ENCODE measurements at places on chromosomes 5 and 9.

GRCh38 chr5:124651663-124652513 is 94.6 kb downstream of the ZNF608 start:
- H3K4me1 ChIP-seq = peaks cover 45% of the 10 kb centered on the region
- no peaks in the 10 kb centered on the region for H3K36me3 ChIP-seq
- H3K27ac ChIP-seq = peak overlapping the region; percentile 58
- H3K27me3 ChIP-seq = no peaks in the 10 kb centered on the region
- peak; percentile 85 for DNase-seq

DNA sequence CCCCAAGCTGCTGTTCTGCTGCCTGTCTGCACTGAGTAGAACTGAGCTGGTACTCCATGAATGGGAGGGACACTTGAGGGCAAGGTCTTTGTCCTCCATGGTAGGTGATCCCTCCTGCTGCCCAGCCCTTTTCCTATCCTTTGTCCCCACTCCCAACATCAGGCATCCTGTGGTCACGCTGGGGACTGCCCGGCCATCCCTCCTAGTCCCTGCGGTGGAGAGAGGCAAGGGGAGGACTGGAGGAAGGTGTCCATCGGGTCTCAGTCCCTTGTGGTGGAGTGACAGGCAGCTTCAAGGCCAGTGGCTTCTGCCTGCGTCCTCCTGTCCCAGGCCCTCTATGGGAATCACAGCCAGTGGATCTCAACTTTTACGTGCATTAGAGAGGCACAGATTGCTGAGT is 25.9 kb downstream of the ROR2 start:
- H3K27ac ChIP-seq = no peak overlapping the region
- no peaks in the 10 kb centered on the region for H3K27me3 ChIP-seq
- no peak for DNase-seq
- H3K4me1 ChIP-seq = no peaks in the 10 kb centered on the region

GRCh38 chr9:75889977-75890471 is 449 bp upstream of the PCSK5 start:
- no peaks in the 10 kb centered on the region for H3K4me1 ChIP-seq
- no peak for DNase-seq
- peak overlapping the region; percentile 49 for H3K4me3 ChIP-seq
- peaks cover 36% of the 10 kb centered on the region for H3K27me3 ChIP-seq
- peak overlapping the region; percentile 20 for H3K27ac ChIP-seq

GRCh38 chr5:175724314-175725275 is 66.7 kb downstream of the HRH2 start:
- no peaks in the 10 kb centered on the region for H3K4me1 ChIP-seq
- no peaks in the 10 kb centered on the region for H3K36me3 ChIP-seq
- no peak overlapping the region for H3K4me3 ChIP-seq
- H3K27me3 ChIP-seq = no peaks in the 10 kb centered on the region
- DNase-seq = no peak
- no peak overlapping the region for H3K27ac ChIP-seq

DNA sequence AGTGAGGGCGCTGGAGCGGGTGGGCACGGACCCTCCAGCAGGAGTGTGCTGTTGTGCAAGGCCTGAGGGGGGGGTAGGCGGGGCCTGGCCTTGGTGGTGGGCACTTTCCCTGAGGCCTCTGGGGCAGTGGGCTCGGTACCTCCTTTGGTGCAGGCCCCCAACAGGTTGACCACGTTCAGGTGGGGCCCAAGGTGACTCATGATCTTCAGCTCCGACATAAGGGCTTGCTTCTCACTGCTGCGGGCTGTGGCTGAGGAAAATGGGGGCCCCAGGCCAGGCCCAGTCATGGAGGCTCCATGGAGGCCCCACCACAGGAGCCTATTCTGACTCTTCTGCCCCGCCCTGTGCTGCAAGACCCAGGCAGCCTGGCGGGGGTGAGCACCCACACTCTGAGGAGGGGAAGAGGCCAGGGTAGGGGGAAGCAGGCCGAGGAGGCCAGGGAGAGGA is 31.5 kb downstream of the PDGFRB start:
- DNase-seq = no peak
- no peaks in the 10 kb centered on the region for H3K4me1 ChIP-seq
- H3K27me3 ChIP-seq = no peaks in the 10 kb centered on the region
- no peak overlapping the region for H3K4me3 ChIP-seq
- H3K27ac ChIP-seq = no peak overlapping the region

DNA sequence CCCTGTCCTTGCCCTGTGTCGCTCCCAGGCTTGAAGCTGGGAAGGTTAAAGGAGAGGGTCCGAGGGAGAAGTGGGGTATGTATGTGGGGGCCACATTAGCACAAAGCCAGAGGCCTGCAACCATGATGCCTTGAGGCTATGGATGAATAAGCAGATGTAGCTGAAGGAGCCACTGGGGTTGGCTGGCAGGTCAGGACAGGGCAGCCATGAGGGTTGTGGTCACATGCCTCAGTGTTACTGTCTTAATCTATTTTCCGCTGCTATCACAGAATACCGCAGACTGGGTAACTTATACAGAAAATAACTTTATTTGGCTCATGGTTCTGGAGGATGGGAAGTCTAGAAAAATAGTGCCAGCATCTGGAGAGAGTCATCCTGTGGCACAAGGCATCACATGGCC is 9.2 kb upstream of the GRHPR start:
- no peak overlapping the region for H3K4me3 ChIP-seq
- H3K36me3 ChIP-seq = no peaks in the 10 kb centered on the region
- H3K27ac ChIP-seq = peak overlapping the region; percentile 51
- H3K4me1 ChIP-seq = peaks cover 19% of the 10 kb centered on the region
- DNase-seq = no peak
- H3K27me3 ChIP-seq = no peaks in the 10 kb centered on the region

- DNase-seq = no peak
- H3K27ac ChIP-seq = no peak overlapping the region
- no peaks in the 10 kb centered on the region for H3K27me3 ChIP-seq
- no peaks in the 10 kb centered on the region for H3K4me1 ChIP-seq
Measured at GRCh38 chr5:137695651-137696428, 40.0 kb downstream of the KLHL3 start.

GRCh38 chr9:124297551-124297901 is 39.8 kb downstream of the NEK6 start:
- H3K27me3 ChIP-seq = no peaks in the 10 kb centered on the region
- DNase-seq = peak; percentile 94
- no peak overlapping the region for H3K4me3 ChIP-seq
- H3K27ac ChIP-seq = peak overlapping the region; percentile 80
- H3K36me3 ChIP-seq = peaks cover 16% of the 10 kb centered on the region

DNA sequence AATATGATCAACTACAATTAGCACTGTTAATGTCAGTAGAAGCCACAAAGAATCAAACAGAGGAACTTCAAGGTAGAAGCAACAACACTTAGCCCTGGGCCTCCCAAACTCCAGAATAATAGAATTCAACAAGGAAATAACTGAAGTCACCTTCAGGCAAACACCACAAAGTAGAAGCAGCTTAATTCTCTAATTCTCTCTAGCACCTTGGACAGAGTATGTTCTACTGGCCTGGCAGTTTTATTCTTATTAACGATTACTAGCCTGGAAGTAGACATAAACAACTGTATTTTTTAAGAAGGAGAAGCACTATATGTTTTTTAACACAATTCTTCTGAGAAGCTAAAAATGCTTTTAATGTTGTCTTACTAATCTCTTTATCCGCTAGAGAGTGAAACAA is 911.9 kb downstream of the DTWD2 start:
- H3K27ac ChIP-seq = no peak overlapping the region
- H3K27me3 ChIP-seq = no peaks in the 10 kb centered on the region
- no peaks in the 10 kb centered on the region for H3K4me1 ChIP-seq
- no peak overlapping the region for H3K4me3 ChIP-seq
- DNase-seq = no peak
